ENCODE measurements at places on chromosomes 1 and 21.

DNA sequence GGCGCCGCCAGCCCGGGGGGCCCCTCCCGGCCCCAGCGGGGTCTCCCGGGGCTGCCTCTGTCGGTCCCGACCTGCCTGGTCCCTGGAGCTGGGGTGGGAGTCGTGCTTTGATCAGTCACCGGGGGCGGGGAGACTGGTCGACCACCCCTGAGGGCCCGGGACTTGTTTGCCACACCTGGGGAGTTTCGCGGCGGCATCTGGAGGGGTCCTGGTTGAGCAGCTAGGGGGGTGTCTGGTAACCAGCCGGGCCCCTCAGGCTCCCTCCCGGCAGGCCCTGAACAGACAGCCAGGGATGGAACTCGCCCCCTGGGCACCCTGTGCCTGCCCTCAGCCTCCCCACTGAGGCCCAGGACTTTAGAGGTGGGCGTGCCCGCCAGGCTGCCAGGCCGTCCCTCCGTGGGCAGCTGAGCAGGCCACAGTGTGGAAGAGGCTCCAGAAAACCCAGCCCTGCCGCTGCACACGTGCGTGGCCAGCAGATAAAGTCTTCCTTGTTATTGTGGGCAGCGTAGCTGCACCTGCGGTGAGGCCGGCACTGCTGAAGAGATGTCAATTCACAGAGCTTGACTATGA lies 13.3 kb upstream of the SAMD11 start:
- DNase-seq, result no peak

- peak; percentile 93 for DNase-seq
Observed at GRCh38 chr1:227192163-227192562, 126.1 kb downstream of the CDC42BPA start.

DNA sequence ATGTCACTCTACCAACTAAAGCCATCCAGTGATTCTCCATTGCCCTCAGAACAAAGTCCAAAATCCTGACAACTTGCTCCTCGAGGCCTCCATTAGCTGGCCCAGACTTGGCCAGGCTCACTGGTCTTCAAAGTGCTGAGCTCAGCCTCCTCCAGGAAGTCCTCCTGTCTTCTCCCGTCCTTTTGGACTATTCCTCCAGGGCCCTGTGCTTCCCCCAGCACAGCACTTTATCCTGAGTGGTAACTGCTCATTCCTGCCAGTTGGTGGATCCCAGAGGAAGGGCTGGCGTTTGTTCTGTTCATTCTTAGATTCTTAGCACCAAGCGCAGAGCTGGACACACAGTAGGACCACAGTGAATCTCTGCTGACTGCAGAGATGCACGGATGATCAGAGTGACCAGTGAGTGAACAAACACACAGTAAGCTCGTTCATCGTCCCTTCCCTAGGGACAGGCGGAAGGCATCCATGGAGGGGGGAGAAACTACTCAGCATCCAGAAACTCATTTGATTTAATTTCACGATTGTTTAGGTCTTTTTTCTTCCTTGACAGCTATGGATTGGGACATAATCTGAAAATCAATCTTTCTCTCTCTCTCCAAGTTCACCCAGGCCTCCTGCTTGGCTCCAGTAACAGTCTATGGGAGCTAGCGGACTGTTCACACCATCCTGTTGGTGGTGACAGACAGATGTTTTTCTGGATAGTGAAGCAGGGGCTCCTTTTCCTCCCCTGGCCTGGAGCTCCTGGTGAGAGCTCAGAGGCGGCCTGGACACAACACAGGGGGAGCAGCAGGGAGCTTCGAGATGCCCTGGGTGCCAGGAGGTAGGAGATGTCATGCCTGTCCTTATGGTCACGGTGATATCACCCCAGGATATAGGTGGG lies 180.2 kb downstream of the PTPRU start:
- no peak for DNase-seq

DNA sequence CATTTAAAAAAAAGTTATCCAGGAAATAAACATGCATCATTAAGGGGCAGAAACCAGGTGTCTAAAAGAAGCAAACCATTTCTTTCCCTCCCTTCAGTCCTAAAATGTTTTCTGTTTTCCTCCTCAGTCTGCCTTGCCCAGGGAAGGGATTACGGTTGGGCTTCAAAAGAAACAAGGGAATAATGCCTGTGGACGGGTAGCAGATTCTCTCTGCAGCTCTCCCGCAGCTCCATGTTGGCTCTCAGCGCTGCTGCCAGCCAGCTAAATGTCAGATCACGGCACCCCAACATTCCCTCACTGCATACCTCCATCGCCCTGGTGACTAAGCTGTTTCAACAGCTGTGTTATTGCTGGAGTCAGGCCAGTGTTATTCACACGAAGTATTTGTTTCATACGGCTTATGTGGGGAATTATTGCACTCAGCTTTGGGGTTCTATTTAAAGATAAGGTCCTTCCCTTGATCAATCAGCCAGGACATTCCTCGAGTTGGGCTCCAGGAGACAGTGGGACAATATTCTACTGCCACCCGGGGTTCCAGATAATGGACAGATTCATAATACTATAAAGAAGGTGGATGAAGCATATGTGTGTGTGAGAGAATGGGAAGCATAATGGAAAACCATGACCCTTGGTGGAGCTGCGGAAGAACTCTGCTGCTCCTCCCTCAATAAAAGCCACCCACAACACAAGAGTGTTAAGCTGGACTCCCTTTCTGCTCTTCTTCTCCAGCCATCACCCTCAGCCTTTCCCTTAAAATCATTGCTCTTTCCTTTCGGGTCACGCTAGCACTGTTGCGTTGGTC lies 58.2 kb downstream of the WLS start:
- DNase-seq, result peak; percentile 98

DNA sequence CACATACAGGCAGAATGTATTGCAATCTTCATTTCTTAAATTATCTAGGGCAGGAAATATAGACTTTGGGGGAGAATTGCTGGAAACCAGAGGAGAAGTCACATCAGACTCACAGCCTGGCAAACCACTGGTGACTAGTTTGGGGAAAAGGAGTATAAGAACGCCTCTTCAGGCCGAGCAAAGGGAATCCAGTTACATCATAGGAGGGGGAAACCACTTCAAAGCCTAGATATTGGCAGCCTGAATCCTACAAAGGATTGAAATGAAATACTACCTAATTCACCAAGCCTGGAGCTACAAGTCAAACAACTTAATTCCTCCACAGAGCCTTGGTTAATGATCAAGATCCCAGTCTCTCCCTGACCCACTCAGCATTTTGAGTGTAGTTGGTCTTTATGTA lies 121.7 kb downstream of the SLC30A10 start:
- DNase-seq, result peak; percentile 77

- no peak for DNase-seq
Observed at GRCh38 chr1:157739229-157739901, 37.6 kb downstream of the FCRL2 start.
